Stromal cell of bone marrow (primary cell): ENCODE measurements at places on chromosomes 4 and X.

DNA sequence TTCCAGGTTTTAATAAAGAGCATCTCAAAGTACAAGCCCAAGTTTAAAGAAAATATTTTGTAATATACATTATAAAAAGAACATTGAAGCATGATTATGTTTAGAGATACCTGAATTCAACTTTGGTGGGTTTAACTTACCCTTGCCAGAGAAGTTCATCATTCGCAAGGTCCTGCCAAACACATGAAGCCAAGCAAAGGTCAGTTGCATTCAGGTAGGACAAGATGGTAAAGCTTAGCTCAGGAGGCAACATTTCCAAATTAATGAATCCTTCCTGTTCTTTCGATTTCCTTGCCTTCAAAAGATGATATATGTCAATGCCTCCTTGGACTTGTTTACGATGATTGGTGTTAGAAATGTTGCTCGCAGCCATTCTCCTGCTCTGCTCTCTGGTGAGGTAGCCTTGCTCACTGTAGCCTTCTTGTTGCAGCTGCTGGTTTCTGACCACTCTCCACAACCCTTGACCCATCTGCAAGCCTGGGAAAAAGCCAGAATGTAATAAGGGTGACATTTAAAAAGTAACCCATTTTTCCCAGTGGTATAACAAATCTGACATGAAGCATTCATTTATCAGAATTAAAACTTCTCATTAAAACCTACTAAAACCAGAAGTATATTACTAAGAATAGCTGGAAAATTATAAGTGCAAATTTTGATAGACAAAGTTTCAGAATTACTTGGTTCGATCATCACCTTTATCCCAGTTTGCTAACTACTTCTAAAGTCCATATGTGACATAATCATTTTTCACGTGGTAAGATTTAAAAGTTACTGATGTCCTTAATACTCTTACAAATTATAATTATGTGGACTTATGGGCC, 20.6 kb downstream of the FBXO8 start:
- DNase-seq = no peak

GRCh38 chrX:51641421-51642021, 22.8 kb upstream of the CENPVL3 start:
- DNase-seq = peak; percentile 15

DNA sequence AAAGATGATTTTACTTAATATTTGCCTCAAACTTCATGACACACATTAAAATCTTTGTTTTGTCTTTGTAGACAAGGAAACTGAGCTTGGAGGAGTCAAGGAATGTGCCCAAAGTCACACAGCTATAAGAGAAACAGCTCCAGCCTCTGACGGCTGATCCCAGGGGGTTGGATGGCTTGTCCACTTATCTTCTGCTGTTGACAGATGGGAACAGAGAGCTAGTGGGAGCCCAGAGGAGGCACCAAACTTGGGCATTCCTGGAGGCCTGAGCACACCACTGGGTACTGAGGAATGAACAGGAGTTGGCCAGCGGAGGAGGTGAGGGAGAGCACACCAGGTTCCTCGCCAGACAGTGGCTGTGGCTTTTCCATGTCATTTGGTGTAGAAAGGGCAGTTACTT, 56.4 kb upstream of the GPR78 start:
- no peak for DNase-seq

GRCh38 chrX:404656-405055, 17.9 kb upstream of the PPP2R3B start:
- DNase-seq = no peak

DNA sequence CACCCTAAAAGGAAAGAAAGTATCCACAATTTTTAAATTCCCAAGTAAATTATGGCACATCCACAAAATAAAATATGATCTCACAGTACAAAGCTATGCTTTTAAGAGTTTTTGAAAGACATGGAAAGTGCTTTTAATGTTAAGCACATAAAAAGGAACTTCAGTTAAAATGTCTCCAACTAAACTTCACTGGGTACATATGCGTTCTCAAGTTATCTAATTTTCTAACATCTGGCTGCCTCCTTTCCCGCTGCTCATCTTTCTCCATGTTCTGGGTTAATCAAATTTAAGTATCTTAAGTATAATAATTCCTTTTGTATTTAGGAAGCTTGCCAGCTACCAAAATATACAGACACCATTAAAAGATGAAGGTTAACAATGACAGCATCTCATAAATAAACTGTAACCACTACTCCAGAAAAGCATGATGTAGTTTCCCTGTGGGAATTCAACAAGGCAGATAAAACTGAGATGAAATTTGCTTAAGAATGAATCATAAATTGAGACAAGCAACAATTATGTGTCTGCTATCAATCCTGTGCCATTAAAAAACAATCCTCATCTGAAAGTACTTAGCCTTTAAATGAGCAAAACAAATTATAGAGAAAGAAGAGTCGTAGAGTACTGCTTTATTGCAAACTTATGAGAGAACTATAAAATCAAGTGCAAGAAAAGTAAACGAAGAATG, 25.1 kb downstream of the PRSS12 start:
- DNase-seq = peak; percentile 47

DNA sequence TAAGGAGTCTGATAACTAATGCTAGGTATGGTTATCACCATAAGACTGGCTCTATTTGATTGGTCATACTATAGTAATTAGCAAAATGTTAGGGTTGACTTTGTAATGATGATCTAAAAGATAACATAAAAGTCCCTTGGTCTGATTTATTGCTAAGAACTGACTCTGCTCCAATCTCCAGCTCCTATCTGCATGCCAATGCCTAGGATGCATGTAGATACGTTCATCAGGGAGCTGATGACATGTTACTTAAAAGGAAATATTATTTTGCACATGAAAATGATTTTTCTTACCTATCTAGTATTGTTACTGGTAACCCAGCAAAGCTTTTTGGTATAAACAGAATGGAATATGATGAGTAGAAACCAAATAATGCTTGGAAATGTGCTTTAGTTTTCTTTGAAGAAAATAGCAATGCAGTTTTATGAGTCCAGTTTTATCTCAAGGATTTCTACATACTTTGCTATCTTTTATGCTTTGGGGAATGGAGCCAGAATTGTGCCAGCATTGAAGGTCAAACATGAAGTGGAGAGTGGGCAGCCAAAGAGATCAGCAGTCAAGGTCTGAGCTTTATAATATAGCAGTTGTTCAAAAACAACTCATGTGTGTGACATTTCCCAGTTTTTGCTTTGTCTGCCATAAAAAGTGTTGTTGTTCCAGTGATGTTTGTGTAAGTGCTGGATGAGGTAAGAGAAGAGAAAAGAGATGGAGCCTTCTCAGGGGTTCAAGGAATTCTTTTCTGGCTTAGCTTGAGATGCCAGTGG, 121.0 kb downstream of the ARHGAP24 start:
- DNase-seq = no peak

DNA sequence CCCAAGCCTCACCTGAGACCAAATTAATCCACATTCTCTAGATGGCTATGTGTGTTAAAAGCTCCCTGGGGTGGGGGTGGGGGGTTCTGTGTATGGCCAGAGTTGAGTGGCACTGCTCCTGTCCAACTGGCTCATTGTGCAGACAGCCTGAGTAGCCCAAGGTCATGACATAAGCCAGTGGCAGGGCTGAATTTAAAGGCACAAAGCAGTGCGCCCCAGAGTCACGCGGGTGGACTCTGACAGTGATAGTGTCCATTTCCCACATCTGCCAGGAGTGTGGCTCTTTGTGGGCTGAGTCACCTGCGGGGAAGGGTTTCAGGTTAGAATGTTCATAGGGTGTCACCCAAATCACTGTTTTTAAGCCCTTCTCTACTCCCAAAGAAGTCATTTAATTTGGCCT, 45.4 kb downstream of the SCD5 start:
- DNase-seq = no peak
